Sigmoid colon (tissue), 7 donors: ENCODE measurements at places on chromosomes 16 and 17.

- no peak for DNase-seq
Measured at GRCh38 chr17:9684955-9685621, 39.8 kb downstream of the USP43 start.

DNA sequence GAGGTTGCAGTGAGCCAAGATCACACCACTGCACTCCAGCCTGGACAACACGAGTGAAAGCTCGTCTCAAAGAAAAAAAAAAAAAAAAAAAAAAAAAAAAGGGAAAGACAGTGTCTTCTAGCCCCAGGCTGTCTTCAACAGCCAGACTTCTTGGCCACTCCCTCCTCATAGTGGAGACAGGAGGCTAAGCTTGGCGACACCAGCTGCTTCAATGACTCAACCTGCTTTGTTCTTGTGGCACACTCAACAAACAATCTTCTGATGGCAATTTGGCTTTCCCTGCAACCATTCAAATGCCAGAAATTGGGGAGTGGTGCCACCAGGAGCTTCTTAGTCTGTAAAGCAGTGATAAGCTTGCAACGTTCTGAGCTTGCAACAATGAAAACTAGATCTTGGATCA lies 290.4 kb upstream of the DYNLRB2 start:
- DNase-seq: no peak

GRCh38 chr17:3635474-3636153 lies 436 bp downstream of the SHPK start:
- no peak for DNase-seq

DNA sequence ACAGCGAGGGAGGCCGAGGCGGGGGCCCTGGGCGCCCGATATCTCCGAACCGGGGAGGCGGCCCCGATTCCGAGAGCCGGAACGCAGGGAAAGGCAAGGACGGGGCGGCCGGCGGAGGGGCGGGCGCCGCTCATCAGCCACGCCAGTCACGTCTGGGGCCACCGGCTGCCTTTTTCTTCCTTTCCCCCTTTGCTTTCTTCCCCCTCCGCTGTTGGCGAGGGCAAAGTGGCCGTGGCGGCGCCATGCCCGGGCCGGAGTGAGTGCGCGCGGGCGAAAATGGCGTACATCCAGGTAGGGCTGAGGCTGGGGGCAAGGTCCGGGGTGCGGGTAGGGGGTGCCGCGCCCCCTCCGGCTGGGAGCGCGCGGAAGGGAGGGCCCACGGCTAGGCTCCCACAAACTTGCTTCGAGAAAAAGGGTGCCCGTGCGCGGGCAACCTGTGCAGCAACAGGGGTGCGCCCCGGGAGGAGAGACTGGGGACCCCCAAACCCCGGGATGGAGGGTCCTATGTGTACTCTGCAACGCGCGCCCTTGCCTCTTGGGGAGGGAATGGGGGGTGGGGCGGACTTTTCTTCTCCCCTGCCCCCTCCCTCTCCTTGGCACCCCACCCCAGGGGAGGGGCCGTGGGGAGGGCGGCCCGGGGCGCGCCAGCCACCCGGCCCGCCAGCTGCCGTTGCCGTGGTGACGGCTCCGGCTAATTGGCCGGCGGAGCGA lies 486 bp downstream of the SYT17 start:
- DNase-seq: no peak

- no peak for DNase-seq
Measured at GRCh38 chr17:50887705-50888245, 21.6 kb upstream of the TOB1 start.

DNA sequence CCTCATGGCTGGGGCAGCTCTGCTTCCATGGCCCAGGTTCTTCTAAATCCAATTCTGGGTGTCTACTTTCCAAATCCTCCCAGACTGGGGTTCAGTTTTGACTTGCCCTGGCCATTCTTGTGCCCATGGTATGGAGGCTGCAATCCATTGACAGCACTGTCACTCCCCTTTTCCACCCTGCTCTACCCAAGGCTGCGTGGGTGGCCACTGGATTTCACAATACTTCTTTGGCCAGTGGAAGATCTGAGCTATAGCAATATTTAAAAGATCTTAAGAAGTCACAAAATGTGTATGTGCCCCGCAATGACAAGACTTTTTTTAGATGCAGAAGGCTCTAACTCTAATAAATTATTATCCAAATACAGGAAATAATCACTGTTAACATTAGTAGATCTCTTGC lies 329.4 kb upstream of the CCL2 start:
- DNase-seq: no peak

DNA sequence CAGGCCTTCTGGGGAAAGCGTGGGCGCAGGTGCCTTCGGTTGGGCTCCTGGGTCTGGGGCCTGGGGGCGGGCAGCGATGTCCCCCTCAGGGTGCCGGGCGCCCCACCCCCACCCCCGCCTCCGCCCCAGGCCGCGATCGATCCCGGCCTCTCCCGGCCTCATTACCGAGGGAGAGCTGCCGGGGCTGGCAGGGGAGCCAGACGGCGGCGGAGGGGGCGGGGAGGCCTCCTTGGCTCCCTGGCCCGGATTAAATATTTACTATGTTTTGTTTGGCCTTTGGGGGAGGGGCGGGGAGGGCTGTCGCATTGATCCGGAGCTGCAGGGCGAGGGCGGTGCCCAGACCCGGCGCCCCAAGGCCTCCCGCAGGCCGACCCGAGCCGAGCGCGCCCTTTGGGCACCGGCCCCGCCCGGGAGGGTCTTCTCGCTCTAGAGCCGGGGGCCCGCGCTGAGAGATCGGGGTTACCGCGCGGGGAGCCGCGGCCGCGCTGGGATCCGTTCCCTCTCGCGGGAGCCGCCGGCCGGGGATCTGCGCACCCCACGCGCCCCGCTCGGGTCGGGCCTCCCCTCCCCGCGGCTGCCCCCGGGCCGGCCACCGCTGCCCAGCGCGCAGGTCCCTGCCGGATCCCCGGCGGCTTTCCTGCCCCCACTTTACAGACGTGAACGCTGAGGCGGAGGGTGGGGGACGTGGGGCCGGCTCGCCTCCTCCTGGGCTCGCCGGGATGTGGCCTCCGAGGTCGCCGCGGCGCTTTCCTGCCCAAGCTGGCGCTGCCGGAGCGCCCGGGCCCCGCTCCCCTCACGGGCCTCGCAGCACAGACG lies 27.0 kb downstream of the RTN4RL1 start:
- DNase-seq: no peak

GRCh38 chr17:81464586-81464985 lies 48.0 kb downstream of the ACTG1 start:
- DNase-seq: no peak

GRCh38 chr16:27365142-27366089 lies 36.6 kb upstream of the IL21R start:
- DNase-seq: no peak
